ENCODE measurements at places on chromosomes 1 and 21.

DNA sequence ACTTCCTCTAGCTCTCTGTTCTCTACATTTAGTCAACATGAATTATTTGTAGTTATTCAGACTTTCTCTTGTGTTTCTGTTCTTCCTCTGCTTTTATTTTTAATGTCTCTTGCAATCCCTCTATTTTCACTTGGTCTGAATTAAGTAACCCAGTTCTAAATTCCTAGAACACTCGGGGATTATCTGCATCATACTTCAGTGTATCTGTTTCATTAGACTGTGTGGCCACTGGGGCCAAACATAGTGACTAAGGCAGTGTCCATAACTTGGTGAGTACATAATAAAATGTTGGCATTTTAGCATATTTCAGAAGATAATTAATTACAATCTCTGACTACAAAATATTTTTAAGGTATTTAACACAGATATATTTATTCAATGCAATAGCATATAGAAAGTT, 1087.2 kb upstream of the B3GALT2 start:
- DNase-seq, result no peak

DNA sequence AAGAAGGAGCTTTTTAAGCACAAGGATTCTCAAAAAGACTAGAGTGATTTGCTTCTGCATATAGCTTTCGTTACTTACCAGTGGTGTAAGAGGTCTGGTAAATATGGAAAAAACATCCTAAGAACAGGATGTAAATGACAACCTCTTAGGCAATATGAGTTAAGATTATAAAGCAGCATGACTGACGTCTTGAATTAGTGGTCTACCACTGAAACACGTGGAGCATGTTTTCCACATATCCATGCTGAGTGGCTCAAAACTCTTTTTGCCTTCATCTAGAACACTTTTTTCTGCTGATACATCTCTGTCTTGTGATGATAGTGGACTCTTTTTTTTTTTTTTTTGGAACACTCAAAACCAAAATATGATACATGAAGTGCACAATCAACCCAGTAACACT, 44.6 kb downstream of the RCAN1 start:
- no peak for DNase-seq

- peak; percentile 97 for DNase-seq
These were observed at the start of gene SNRPE for GRCh38 chr1:203861379-203862184. TSS of gene SNRPE (plus strand) at chr1:203861599. CDS start at chr1:203861660, 61 bp downstream.

DNA sequence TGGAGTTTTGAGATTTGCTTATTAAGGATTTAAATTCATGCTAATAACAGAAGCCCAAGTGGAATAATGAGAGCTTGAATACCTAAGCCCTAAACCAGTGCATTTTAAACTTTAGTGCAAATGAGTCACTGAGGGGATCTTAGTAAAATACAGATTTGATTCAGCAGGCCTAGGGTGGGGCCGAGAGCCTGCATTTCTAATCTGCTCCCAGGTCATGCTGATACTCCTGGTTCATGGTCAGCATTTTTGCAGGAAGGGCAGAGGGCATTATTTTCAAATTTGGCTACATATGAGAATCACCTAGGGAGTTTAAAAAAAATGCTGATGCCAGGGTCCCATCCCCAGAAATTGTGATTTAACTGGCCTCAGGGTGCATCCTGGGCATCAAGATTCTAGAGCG, 39.3 kb downstream of the DNTTIP2 start:
- DNase-seq, result no peak
